Activated CD4-positive, alpha-beta T cell treated with anti-CD3 and anti-CD28 coated beads, Interleukin-2, amount 10 ng/mL, durations not matched to agents 24 days and 14 days (primary cell): ENCODE measurements at places on chromosomes 6 and 20. TPM values are rescaled to one million over a fixed set of nuclear protein-coding genes. Genes with fewer than 3 reads are reported as not detected.

The STMND1 gene
- total RNA-seq, result not detected in 2 replicates

The LSM2 gene
- 142 and 146 TPM in 2 replicates for total RNA-seq

The PCK1 gene
- not detected in 2 replicates for total RNA-seq

The PRND gene
- total RNA-seq, result not detected in 2 replicates

GRCh38 chr6:42029062-42029685 lies 21.1 kb upstream of the TAF8 start:
- no peak overlapping the region for H3K4me3 ChIP-seq
- DNase-seq, result no peak
- no peaks in the 10 kb centered on the region for H3K27me3 ChIP-seq
- peaks cover 37% of the 10 kb centered on the region for H3K36me3 ChIP-seq
- peak overlapping the region; percentile 92 for H3K27ac ChIP-seq

- H3K4me1 ChIP-seq, result no peaks in the 10 kb centered on the region
- no peak overlapping the region for H3K4me3 ChIP-seq
- H3K27me3 ChIP-seq, result no peaks in the 10 kb centered on the region
- DNase-seq, result no peak
- no peak overlapping the region for H3K27ac ChIP-seq
- H3K36me3 ChIP-seq, result no peaks in the 10 kb centered on the region
These were observed 28.4 kb upstream of the EPM2A start for GRCh38 chr6:145763742-145764141.

GRCh38 chr20:61408951-61409740 lies 157.1 kb downstream of the CDH4 start:
- no peaks in the 10 kb centered on the region for H3K4me1 ChIP-seq
- DNase-seq, result no peak
- H3K27me3 ChIP-seq, result no peaks in the 10 kb centered on the region

DNA sequence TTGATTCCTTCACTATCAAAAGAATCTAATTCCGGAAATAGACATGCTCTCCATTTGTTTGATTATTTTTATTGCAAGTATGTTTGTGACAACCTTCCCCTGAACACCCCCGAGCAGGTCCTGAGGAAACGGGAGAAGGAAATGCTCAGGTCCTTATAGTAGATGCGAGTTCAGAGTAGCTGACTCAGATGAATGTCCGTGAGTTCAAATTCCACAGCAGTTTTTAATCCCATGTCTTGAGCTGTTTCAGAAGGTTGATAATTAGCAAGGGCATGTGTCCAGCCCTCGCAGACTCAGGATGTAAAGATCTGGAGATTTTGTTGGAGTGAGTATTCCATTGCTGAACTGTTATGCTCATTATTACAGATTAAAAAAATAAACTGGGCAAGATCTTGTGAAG lies 169.3 kb downstream of the BCAS1 start:
- no peaks in the 10 kb centered on the region for H3K36me3 ChIP-seq
- peaks cover 47% of the 10 kb centered on the region for H3K4me1 ChIP-seq
- H3K27me3 ChIP-seq, result no peaks in the 10 kb centered on the region
- peak overlapping the region; percentile 20 for H3K27ac ChIP-seq
- DNase-seq, result no peak

DNA sequence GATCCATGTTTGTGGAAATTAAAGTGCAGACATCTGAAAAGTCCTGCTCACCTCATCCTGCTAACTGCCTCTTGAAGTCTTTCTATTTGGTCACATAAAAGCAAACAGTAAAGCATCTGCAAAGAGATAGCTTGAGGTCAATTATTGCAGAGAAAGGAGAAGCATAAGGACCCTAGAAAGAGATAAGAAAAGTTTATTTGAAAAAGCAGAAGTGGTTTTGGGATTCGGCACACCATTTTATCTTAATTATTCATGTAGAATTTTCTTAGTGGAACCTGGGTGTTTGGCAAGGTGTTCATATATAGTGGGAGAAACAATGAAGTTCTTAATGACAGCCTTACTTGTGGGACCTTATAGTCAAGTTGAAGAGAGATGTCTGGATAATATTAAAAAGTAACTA lies 280.8 kb downstream of the CENPW start:
- H3K27ac ChIP-seq, result no peak overlapping the region
- no peak overlapping the region for H3K4me3 ChIP-seq
- H3K36me3 ChIP-seq, result no peaks in the 10 kb centered on the region

DNA sequence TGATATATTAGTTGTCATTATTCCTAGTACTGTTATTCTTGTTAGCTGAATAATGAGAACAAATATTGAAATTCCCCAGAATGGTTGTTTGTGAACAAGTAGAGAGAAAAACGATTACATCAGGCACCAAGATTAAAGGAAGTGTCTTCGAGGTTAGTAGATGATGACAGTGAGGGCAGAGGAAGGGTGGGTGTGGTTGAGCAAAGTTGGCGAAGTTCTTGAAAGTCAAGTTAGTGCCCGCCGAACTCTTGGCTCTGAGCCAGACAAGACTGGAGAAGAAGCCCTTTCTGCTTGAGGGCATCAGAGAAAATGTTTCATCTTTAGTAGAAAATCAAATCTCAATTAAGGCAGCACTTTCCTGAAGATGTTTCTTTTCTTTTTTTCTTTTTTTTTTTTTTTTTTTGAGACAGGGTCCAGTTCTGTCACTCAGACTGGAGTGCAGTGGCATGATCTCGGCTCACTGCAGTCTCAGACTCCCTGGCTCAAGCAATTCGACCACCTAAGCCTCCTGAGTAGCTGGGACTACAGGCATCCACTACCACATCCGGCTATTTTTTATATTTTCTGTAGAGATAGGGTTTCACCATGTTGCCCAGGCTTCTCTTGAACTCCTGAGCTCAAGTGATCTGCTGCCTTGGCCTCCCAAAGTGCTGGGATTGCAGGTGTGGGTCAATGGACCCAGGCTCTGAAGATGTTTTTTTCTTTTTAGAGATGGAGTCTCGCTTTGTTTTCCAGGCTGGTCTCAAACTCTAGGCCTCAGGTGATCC lies 77.1 kb downstream of the SGK1 start:
- peaks cover 5% of the 10 kb centered on the region for H3K36me3 ChIP-seq
- peak; percentile 90 for DNase-seq
- H3K4me1 ChIP-seq, result peaks cover 44% of the 10 kb centered on the region
- peak overlapping the region; percentile 88 for H3K27ac ChIP-seq
- H3K27me3 ChIP-seq, result no peaks in the 10 kb centered on the region

- H3K36me3 ChIP-seq, result no peaks in the 10 kb centered on the region
- H3K27ac ChIP-seq, result no peak overlapping the region
- peaks cover 8% of the 10 kb centered on the region for H3K27me3 ChIP-seq
- DNase-seq, result no peak
- H3K4me3 ChIP-seq, result no peak overlapping the region
- H3K4me1 ChIP-seq, result no peaks in the 10 kb centered on the region
These were observed 1.4 kb upstream of the BANF2 start for GRCh38 chr20:17698384-17698783.

DNA sequence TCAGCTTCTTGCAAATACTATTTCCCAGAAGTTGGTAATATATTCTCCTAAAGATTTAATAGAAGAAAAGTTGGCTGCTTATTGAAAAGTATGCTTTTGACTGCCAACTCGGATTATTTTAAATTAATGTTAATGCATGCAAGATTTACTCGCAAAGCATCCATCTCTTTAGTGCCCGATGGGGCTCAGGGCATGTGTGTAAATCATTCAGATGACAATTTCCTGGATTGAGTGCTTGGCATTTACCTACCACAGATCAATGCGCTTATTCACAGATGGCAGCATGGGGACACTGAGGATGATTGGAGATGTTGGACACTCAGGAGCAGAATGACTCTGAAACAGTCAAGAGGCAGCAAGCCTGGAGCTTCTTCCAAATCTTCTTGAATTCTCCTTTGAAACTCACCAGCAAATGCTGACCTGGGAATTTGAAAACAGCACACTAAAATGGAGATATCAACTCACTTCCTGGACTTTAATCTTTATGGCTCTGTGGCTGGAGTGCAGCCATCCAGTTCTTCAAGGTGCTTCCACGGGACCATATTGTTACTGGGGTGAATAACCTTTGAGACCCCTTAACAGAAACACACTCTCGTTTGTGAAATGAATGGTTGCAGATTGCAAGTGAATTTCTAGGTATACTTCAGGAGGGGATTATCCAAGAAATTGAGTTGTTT lies 34.1 kb upstream of the TIAM2 start:
- peaks cover 7% of the 10 kb centered on the region for H3K4me1 ChIP-seq
- no peak for DNase-seq
- no peak overlapping the region for H3K4me3 ChIP-seq
- H3K36me3 ChIP-seq, result peaks cover under 1% of the 10 kb centered on the region
- no peak overlapping the region for H3K27ac ChIP-seq
- H3K27me3 ChIP-seq, result no peaks in the 10 kb centered on the region
